Gastroesophageal sphincter (tissue), 4 donors: ENCODE measurements at places on chromosomes 3 and 15. TPM values are rescaled to one million over a fixed set of nuclear protein-coding genes. Genes with fewer than 3 reads are reported as not detected.

GRCh38 chr3:16427103-16427965 is 86.2 kb downstream of the RFTN1 start:
- ATAC-seq, result peak; percentile 93

DNA sequence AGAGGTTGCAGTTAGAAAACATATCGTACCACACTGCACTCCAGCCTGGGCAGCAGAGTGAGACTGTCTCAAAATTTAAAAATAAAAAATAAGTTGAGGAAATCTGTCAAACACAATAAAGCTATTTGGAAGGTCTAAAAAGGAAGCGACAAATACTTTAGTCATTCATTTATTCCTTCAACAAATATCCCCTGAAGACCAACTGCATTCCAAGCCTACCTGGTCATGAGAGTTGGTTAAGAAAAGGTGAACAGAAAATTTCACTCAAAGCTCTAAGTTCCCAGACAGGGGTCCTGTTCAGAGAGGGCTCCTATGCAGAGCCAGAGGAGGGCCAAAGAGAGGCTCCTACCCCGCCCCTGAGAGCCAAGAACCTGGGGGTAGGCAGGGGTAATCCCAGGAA is 15.4 kb upstream of the PRKAR2A start:
- ATAC-seq, result no peak

- ATAC-seq, result no peak
Observed at GRCh38 chr3:34140616-34141015, 342.2 kb downstream of the PDCD6IP start.

- no peak for ATAC-seq
Observed at GRCh38 chr15:70158309-70159000, 60.7 kb upstream of the TLE3 start.

GRCh38 chr3:72606005-72606800 is 242.0 kb downstream of the SHQ1 start:
- no peak for ATAC-seq

DNA sequence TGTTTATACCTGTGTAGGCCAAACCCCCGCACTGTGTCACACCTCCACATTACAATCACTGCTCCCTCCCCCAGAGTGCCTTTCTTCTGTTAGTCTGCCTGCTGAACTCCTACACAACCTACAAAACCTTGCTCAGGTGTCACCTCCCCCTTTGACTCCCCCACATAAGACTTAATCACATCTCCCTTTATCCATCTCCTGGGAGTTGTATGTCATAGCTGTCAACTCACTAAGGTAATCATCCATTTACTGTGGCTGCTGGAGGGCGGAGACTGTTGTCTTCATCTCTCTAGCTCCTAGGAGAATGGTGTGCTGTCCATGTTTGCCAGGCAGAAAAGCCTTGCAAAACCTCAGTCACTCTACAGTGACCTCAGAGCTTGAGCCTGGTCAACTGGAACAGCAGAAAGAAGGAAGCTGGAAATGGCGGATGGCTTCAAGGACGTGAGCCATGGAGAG is 43.8 kb downstream of the ZNF710 start:
- no peak for ATAC-seq

DNA sequence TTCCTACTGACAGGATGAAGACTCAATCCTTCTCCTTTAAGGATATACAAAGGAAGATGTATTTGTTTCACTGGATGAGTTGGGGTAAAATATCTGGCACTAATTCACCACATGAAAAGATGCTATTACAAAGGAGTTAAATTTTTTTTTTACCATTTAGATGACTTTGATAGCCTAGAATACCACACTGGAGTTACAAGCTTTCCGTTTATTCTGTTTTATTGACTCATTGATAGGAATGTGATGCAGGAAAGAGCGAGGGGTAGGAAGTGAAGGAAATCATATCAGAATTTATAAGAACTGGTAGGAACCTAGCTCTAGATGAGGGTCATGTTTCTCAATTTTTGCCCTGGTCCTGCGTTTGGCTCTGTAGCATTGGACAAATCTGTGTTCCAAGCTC is 427.2 kb downstream of the GRM7 start:
- ATAC-seq, result no peak

DNA sequence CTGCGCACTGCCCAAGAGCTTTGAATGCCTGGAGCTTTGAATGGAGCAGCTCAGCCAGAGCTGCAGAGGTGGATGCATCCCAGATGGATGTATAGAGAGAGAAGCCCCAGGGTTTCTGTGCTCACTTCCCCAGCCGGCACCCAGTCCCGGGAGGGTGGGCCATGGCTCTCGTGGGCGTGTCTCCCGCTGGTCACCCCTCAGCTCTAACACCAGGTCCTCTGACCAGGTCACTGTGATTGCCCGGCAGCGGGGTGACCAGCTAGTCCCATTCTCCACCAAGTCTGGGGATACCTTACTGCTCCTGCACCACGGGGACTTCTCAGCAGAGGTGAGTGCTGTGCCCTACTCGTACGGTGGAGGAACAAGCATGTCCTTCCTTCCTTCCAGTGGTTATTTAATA is 10.7 kb downstream of the TMEM43 start:
- ATAC-seq, result no peak

DNA sequence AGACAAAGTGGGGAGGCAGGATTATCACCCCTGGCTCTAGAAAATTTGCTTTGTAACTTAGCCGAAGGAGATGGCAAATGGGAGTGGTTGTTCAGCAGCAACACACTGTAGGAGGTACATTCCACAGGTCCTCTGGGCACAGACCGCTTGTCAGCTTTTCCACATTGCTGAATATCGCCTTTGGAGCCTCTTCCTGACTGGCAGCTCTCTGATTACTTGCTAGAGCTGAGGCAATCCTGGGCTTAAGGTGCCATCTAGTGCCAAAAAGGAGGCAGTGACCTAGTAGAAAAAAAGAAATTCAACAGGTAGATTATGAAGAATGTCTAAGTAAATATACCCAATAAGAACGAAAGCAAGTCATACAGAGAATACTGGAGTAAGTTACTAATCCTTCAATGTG is 13.1 kb upstream of the SCN5A start:
- ATAC-seq, result no peak

GRCh38 chr3:56557831-56558170 is 826 bp downstream of the CCDC66 start:
- no peak for ATAC-seq

DNA sequence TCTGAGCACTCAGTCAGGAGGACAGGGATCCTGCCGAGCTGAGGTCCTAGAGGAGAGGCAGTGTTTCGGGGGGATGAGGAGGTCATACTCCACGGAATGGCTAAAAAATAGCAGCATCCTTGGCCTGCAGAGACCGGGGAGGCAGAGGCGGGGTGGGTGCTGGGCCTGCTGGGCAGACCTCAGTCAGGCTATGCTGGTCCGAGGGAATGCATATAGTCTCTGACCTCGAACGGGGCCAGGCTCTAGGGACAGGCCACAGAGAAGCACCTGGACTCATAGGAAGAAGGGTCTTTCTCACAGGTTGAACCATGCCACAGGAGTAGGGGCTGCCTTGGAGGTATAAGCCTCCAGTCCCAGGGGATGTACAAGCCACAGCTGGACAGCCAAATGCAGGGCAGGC is 14.0 kb upstream of the SKIC8 start:
- no peak for ATAC-seq

DNA sequence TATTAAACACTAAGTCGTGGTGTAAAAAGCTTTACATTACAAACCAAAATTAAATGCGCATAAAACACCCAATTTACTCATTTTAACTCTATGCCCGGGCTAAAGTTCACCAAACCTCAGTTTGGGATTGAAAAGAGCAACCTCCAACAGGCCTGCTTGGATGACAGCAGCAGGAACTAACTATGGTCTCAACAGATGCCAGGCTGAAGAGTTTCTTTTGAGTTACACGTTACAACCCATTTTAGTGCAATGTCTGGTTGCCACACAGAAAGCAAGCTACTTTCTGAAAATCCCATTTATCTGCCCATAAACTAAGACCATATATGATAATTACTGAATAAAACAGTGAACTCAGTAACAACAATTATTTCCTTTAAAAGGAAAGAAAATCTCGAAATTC is 2.2 kb downstream of the SATB1 start:
- no peak for ATAC-seq

DNA sequence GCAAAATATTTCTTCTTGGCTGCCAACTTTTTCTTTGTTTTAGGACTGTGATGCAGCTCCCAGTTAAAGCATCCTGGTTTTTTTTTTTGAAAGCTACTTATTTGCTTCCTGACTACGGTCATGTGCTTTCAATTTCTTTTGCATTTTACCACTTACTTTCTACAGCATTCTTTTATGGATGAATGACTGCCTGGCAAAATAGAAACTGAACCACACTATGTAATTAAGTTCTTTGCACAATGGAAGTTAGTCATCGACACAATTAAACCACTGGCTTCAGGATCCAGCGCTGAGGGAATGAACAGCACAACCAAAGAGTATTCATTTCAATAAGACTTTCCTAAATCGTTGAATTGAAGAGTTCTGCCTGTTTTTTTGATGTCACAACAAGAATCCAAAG is 82.2 kb upstream of the EPHA3 start:
- no peak for ATAC-seq

The SYNPR gene
- total RNA-seq, result 0.47 TPM

The C3orf22 gene
- total RNA-seq, result not detected

The VPS13C gene
- 62.2 TPM for total RNA-seq

The TERC gene
- 49.0 TPM for total RNA-seq

The AMIGO3 gene
- total RNA-seq, result not detected
